ENCODE measurements at places on chromosomes 5 and 9.

GRCh38 chr9:89751079-89751825 lies 146.4 kb downstream of the GADD45G start:
- DNase-seq: no peak

- no peak for DNase-seq
These were observed 682.0 kb downstream of the MTRR start for GRCh38 chr5:8550921-8551320.

GRCh38 chr5:158451993-158452672 lies 593.2 kb upstream of the CLINT1 start:
- DNase-seq: no peak

DNA sequence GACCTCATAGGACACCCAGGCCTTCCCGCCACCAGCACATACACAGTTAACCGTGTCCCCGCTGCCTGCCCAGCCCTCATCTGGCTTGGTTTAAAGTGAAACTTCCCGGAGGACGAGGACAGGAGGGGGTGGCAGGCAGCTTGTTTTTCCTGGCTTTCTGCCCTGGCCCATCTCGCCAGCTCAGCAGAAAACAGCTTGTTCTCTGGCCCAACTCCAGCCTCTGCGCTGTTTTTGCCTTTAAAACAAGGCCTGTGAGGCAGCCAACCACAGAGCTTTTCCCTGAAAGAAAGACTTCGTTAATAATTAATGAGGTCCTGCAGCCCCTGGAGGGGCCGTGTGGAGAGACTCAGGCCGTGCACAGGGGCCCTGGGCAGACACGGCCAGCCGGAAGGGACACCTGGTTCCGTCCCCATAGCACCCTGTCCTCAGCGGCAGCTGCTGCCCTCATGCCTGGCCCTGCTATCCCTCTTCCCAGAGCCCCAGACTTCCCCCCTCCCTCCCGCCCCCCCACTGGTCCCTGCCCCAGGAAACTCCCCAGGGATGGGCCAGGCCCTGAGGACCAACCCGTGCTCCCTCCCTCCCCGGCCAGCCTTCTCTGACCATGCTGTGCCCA lies 108.7 kb downstream of the RXRA start:
- DNase-seq: no peak

DNA sequence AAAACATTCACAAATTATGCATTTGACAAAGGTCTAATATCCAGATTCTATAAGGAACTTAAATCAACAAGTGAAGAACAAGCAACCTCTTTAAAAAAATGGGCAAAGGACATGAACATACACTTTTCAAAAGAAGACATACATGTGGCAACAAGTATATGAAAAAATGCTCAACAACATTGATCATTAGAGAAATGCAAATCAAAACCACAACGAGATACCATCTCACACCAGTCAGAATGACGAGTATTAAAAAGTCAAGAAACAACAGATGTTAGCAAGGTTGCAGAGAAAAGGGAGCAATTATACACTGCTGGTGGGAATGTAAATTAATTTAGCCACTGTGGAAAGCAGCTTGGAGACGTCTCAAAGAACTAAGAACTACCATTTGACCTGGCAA lies 38.9 kb upstream of the TNFSF15 start:
- DNase-seq: no peak

- no peak for DNase-seq
These were observed 81.8 kb downstream of the FBXW11 start for GRCh38 chr5:171924493-171925122.

DNA sequence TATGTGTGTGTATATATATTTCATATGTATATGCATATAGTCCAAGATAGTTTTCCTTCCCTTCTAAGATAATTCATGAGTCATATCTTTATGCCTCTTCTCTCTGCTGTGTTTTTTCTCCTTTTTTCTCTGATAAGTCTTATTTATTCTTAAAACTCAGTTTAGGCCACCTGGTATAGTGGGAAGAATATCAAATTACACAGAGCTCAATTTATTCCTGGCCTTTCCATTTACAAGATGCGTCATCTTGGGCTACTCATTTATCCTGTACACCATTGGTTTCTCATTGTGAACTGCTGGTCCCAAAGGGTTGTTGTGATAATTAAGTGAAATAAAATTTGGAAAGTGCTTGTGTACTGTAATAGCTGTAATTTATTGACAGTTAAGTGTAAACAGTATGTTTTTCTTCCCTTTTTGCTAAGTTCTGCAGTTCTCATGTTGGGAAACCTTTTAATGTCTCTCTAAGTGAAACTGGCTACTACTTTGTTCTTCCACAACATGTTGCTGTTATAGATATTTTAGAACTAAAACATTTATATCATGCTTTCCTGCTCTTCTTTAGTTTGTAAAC lies 19.4 kb downstream of the CCDC171 start:
- DNase-seq: no peak

- no peak for DNase-seq
These were observed 2123.7 kb upstream of the C9orf72 start for GRCh38 chr9:29697011-29697410.

- no peak for DNase-seq
These were observed 65.0 kb downstream of the MAST4 start for GRCh38 chr5:66661149-66661548.

- peak; percentile 74 for DNase-seq
These were observed 30.8 kb downstream of the CD180 start for GRCh38 chr5:67165526-67166459.

DNA sequence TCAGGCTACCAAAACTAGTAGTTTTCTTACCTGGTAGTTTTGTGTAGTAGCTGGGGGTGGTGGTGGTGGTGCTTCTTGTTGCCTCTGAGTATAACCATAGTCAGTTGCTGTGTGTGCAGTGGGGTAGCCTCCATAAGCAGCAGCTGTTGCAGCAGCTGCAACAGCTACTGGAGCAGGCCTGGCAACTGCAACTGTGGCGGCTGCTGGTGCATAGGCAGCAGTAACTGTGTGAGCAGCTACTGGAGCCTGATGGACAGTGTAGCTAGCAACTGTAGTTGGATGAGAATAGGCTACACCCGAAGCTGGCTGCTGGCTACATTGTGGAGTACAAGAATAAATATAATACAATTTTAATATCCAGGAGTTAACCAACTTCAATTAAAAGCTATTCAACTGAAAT lies 24.7 kb downstream of the ZFR start:
- no peak for DNase-seq

DNA sequence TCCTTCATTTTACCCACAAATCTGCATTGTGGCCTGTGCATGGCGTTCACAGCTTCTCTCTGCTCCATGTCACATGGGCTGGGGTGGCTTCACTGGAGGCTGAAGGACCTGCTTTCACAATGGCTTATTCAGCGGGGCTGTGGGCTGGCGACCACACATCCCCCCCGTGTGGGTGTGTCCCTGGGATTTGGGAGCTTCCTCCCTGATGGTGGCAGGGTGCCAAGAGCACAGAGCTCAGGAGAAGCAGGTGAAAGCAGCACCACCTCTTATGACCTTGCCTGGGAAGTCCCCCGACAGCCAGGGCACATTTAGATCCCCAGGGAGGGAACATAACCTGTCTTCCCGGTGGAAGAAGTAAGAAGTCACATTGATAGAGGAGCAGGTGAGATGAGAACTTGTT lies 5.0 kb upstream of the MED10 start:
- DNase-seq: no peak

GRCh38 chr5:9344751-9345240 lies 201.1 kb downstream of the SEMA5A start:
- DNase-seq: no peak

- DNase-seq: no peak
These were observed 61.4 kb upstream of the TBC1D9B start for GRCh38 chr5:179969110-179969509.

GRCh38 chr5:176810081-176810597 lies at the start of gene UNC5A:
UNC5A (plus strand) TSS chr5:176810559; CDS start chr5:176810751, 192 bp downstream.
- DNase-seq: peak; percentile 56

DNA sequence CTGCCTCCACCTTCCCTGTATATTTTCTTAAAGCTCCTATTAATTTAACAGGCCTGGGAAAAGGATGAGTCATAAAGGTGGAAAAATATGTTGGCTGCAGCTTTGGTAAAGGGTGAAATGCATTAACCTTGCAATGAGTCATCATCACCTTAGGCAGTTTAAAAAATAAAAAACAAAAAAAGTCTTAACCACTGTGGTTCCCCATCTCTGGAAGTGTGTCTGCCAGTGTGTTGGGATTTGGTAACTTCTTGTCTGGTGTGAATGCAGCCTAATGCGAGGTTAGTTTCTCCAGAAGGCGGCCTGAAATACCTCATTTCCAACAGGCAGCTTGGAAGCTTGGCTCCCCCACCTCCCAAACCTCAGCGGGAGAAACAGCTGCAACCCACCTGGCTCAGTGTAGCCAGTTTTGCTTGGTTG lies 265.3 kb upstream of the GAS1 start:
- DNase-seq: no peak

GRCh38 chr5:116771466-116772151 lies 197.0 kb upstream of the SEMA6A start:
- no peak for DNase-seq

- DNase-seq: no peak
These were observed 203.6 kb downstream of the SNX18 start for GRCh38 chr5:54721116-54721515.

GRCh38 chr5:141017943-141018342 lies 33.2 kb upstream of the PCDHB1 start:
- no peak for DNase-seq

DNA sequence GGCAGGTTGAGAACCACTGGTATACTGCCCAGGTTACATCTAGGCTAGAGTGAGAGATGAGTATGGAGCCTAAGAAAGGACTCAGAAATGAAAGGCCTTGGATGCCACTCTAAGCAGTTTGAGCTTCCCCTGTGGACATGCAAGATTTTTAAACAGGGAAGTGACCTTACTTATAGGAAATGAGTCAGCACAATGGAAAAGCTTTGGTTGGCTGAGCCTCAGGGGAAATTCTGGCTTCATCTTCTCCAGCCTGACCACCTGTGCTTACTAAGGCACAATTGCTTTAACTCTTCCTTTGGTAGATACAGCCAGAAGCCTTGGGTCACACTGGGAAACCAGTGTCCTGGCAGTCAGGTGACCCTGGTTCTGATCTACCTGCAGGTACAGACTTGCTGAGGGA lies 380.2 kb upstream of the ZNF462 start:
- no peak for DNase-seq

- no peak for DNase-seq
These were observed 121.6 kb downstream of the TLR4 start for GRCh38 chr9:117825609-117826347.

All from stimulated activated CD4-positive, alpha-beta T cell treated with anti-CD3 and anti-CD28 coated beads, Interleukin-4, amount 100 ng/mL, for 48 hours (primary cell).